CD4-positive, alpha-beta T cell treated with Interleukin-15 for 4 hours (primary cell): ENCODE measurements at places on chromosomes 13 and 19.

GRCh38 chr13:80251403-80251802 is 89.5 kb downstream of the SPRY2 start:
- DNase-seq, result no peak

DNA sequence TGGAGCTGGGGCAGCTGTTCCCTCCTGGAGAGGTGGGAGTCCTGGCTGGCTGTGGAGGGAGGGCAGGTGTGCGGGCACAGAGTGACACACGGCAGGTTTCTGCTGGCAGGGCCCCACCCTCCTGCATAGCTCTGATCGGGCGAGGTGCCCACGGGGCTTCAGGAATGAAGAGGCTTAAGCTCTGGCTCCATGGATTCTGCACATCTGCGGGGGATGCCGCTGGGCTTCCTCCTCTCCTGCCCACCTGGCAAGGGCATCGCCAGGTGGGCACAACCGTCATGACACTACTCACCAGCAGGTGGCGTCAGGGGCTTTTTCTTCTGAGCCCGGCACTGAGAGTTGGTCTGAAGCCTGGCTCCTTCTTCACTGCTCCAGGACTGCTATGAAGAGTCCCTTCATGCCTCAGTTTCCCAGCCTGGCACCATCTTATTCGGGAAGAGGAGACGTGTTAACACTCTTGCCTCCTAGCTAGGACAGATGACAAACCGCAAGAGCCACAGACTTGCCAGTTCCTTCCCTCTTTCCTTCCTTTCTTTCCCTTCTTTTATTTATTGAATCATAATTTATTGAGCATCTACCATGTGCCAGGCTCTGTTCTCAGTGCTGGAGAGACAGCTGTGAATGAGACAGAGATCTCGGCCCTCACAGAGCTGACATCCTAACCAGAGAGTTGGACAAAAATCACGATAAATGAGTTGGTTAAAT is 15.2 kb upstream of the PAK4 start:
- DNase-seq, result peak; percentile 68

GRCh38 chr13:86585835-86586234 is 786.6 kb upstream of the SLITRK6 start:
- no peak for DNase-seq

- no peak for DNase-seq
These were observed 85.9 kb downstream of the MBNL2 start for GRCh38 chr13:97307882-97308624.

DNA sequence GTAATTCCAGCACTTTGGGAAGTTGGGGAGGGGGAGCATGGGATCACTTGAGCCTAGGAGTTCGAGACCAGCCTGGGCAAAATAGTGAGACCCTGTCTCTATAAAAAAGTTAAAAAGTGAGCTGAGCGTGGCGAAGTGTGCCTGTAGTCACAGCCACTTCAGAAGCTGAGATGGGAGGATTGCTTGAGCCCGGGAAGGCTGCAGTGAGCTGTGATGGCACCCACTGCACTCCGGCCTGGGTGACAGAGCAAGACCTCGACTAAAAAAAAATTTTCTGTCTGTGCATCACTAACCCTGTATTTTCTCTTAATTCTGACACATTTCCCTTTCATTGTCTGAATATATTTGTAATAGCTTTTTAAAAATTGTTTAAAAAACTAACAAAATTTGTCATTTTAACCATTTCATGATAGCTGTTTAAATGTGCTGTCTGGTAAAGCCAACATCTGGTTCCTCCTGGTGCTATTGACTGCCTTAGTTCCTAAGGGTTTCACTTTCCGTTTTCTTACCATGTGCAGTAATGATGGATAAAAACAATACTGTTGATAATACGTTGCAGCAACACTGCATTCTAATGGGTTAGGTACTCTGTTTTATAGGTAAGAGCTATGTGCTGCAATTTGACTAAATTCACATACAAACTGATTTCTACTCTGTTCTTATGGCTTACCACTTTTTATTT is 29.7 kb downstream of the LATS2 start:
- DNase-seq, result no peak

DNA sequence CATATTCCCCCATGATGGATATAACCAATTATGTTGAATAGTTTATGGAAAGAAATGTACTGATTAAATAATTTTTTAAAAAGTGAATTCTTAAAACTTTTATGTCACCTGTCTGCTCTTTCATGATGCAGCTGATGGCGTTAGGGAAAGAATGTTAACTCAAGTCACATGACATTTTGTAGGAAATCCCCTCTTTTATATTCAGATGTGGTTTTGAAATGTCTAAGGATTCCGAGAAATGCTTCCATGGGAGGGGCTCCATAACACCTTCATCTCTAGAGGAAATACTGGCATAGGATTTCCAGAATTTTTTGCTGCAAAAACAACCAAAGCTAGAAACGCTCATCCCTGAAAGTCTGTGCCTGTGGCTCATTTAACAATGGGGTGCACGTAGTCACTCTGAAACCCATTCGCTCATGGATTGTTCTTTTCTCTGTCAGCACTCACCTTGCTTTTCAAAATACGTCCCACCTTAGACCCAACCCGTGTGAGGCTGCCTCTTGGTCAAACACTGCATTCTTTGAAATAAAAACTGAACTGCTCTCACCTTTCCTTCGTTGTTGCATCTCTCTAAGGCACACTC is 288.9 kb downstream of the SHISA2 start:
- peak; percentile 20 for DNase-seq

DNA sequence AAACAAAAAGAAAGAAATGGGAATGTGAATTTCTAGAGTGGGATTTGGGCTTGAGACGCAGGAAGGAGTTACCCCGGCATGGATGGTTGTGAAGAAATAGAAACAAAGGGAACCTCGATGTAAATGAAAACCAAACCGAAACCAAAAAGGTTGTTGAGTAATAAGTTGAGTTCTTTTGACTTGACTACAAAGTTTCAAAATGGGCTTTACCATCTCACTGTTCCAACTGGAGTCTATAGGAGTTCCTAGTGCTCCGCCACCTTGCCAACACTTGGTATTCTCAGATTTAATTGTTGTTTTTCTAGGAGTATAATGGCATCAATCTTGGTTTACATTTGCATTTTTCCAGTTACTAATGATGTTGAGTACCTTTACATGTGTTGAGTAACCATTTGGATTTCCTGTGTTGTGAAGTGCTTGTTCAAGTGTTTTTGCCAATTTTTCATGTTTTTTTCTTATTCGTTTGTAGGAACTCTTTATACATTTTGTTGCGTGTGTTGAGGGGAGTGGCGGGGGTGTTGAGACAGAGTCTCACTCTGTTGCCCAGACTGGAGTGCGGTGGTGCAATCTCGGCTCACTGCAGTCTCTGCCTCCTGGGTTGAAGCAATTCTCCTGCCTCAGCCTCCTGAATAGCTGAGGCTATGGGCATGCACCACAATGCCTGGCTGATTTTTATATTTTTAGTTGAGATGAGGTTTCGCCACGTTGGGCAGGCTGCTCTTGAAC is 9.2 kb downstream of the UBE2S start:
- no peak for DNase-seq

GRCh38 chr13:91459485-91459884 is 61.1 kb downstream of the GPC5 start:
- no peak for DNase-seq

- DNase-seq, result no peak
These were observed 125.1 kb downstream of the NALCN start for GRCh38 chr13:101291206-101291605.

- DNase-seq, result no peak
These were observed 53.4 kb upstream of the RGCC start for GRCh38 chr13:41403983-41404382.

DNA sequence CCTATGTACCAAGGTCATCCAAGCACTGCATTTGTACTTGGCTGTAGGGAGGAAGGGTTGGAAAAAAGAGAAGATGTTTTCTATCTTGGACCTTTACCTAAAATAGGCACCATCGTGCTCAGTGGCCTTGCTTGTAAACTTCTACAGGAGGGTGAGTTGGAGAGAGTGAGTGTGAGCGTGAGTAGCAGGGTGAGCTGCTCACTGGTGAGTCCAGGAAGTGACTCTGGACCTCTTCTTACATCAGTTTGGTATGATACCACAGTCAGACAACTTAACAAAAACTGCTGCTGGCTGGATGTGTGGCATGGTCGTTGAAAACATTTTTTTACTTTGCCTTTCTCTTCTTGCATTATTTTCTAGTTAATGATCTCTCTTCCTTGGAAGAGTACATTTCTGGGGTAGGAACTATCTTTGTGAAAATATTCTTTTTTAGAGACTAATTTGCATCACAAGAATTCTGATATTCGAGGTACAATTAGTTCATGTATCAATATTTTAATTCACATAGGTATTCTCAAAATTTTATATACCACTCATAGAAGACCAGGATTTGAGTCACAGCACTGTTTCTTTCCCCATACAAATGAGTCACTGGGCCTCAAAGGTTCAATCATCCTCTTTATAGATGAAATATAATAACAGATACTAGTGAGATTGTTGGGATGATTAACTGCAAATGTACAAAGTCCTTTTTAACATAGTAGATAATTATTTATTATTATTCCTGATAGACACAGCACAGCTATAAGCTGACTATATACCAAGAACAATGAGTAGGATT is 651 bp downstream of the SERPINE3 start:
- DNase-seq, result no peak

DNA sequence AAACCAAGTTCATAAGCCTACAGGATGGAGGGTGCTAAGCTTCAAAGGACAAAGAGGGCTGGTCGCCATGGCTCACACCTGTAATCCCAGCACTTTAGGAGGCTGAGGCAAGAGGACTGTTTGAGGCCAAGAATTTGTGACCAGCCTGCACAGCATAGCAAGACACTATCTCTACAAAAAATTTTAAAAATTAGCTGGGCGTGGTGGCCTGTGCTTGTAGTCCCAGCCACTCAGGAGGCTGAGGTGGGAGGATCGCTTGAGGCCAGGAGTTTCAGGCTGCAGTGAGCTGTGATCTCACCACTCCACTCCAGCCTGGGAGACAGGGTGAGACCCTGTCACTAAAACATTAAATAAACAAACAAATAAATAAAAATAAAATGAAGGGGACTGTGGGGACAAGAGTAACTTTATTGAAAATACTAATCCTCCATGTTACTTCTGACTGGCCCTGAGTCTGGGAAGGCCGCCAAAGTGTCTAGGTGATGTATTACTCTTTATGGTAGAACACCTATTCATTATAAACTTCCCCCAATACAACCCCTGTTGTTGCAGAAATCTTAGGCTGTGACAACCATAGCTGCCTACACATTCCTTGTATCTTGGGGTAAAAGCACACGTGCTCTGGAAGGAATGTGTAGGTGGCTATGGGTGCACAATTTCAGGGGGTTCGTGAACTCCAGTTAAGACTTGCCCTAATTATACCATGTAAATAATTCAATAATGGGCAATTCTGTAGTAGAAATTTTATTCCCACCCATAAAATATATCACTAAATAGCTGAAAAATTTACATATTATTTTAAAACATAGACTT is 14.6 kb upstream of the URAD start:
- DNase-seq, result no peak

GRCh38 chr19:13887517-13887916 is 10.6 kb downstream of the NANOS3 start:
- no peak for DNase-seq

DNA sequence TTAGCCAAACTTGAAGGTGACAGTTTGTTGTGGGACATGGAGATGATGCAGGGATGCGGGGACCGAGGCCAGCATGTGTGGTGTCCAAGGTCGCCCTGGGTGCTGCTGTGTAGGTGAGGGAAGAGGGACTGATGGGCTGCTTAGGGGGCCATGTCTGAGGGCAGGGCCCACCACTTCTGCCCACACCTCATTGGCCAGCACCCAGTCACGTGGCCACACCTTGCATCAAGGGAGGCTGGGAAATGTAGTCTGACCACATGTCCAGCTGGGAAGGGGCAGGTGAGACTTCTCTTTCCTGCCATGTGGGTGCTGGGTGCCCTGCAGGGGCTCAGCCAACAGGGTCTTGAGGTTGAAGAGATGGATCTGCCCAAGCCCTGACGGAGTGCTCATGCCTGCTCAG is 88.9 kb downstream of the KDM4B start:
- DNase-seq, result no peak

- no peak for DNase-seq
These were observed 1.3 kb upstream of the DOCK9 start for GRCh38 chr13:98979012-98979660.

- no peak for DNase-seq
These were observed 4.6 kb downstream of the ZNF805 start for GRCh38 chr19:57245066-57245465.

GRCh38 chr13:108919036-108919907 is 289.9 kb downstream of the MYO16 start:
- DNase-seq, result no peak

- DNase-seq, result no peak
These were observed 211.1 kb downstream of the TEX29 start for GRCh38 chr13:111531505-111531904.

- no peak for DNase-seq
These were observed 29.3 kb upstream of the GRTP1 start for GRCh38 chr13:113393226-113393562.

- no peak for DNase-seq
These were observed 30.1 kb downstream of the TMEM255B start for GRCh38 chr13:113789167-113789566.

GRCh38 chr19:18869781-18870530 is 26.0 kb downstream of the CERS1 start:
- no peak for DNase-seq

- DNase-seq, result no peak
These were observed 98.6 kb downstream of the RBM26 start for GRCh38 chr13:79307433-79307861.

- DNase-seq, result no peak
These were observed 134.6 kb upstream of the ARGLU1 start for GRCh38 chr13:106702505-106702904.

DNA sequence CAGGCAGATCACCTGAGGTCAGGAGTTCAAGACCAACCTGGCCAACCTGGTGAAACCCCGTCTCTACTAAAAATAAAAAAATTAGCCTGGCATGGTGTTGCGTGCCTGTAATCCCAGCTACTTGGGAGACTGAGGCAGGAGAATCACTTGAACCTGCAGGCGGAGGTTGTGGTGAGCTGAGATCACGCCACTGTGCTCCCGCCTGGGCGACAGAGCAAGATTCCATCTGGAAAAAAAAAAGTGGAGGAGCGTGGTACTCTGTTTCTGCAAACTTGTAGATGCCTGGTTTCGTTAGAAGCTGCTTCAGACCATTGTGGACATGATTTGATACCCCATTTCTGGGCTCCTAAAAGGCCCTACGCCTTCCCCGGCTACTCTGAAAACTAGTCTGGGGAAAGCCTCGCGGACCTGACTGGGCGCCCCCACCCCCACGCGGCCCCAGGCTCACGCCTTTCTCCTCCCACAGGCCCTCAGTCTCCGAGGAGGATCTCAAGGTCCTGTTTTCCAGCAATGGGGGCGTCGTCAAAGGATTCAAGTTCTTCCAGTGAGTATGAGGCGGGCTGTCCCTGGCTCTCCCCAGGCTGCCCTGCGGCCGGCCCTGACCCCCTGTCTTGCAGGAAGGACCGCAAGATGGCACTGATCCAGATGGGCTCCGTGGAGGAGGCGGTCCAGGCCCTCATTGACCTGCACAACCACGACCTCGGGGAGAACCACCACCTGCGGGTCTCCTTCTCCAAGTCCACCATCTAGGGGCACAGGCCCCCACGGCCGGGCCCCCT is 11.5 kb downstream of the PLPPR3 start:
- DNase-seq, result no peak

GRCh38 chr13:27619728-27620376 is 477 bp downstream of the LNX2 start:
- DNase-seq, result peak; percentile 34

- no peak for DNase-seq
These were observed 28.7 kb downstream of the COL5A3 start for GRCh38 chr19:9981406-9982260.

GRCh38 chr13:112980434-112980833 is 11.4 kb downstream of the MCF2L start:
- no peak for DNase-seq

GRCh38 chr13:101429733-101430132 is 13.4 kb upstream of the NALCN start:
- no peak for DNase-seq
